ENCODE measurements at places on chromosomes 1 and 21.
A peak's percentile ranks its signal among the peaks of the same experiment; 100 is the strongest.

DNA sequence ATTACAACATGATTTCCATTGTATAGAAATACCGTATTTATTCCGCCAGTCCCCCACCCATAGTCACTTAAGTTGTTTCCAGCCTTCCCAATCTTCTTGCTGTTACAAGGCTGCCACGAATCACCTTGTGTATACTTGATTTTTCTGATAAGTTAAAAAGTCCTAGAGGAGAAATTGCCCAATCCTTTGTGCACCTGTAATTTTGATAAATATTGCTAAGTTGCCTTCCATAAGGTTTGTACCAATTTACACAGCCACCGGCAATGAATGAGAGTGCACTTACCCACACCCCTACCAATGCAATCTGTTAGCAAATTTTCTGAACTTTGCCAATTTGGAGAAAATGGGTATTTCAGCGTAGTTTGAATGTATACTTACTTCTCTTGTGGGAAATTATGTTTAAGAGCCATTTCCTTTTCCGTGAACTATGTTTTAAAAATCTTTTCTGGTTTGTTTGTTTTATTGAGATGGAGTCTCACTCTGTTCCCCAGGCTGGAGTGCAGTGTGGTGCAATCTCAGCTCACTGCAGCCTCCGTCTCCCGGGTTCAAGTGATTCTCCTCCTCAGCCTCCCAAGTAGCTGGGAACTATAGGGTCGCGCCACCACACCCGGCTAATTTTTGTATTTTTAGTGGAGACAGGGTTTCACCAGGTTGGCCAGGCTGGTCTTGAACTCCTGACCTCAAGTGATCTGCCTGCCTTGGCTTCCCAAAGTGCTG, 87.4 kb downstream of the DHRS3 start:
- DNase-seq: no peak

DNA sequence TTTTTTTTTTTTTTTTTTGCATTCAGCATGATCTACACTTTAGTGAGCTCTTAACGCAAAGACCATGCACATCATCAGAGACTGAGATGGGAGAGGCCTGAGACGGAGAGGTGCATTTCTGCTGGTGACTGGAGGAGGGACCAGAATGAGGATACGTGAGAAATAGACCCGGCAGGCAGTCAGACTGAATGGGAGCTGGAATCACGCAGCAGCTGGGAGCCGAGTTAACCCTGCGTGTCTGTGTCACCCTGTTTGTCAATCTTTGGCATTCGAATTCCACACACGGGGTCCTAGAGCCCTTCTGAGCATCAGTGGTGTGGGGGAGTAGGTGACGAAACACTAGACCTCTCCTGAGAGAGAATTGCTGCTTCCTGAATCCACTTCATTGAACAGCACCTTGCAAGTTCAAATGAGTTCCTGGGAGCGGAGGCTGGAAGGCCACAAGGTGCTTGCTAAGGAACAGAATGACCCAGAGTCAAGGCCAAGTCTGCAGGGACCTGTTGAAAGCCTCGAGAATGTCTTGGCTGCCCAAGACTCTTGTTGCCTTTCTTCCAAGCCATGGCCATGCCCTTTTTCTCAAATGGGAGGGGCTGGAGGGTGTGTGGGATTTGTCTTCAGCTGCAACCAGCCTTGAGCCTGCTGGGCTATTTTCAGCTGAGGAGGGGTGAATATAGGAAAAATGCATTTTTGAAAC, 123.3 kb downstream of the CNIH3 start:
- no peak for DNase-seq

GRCh38 chr1:958823-959730, at the start of gene NOC2L:
TSS of gene NOC2L (minus strand) at chr1:959256. CDS start at chr1:959240, 16 bp downstream.
- DNase-seq: peak; percentile 91

- DNase-seq: no peak
Measured at GRCh38 chr1:61011561-61012263, 70.6 kb upstream of the NFIA start.

GRCh38 chr1:196152086-196152485, 456.2 kb downstream of the KCNT2 start:
- no peak for DNase-seq

DNA sequence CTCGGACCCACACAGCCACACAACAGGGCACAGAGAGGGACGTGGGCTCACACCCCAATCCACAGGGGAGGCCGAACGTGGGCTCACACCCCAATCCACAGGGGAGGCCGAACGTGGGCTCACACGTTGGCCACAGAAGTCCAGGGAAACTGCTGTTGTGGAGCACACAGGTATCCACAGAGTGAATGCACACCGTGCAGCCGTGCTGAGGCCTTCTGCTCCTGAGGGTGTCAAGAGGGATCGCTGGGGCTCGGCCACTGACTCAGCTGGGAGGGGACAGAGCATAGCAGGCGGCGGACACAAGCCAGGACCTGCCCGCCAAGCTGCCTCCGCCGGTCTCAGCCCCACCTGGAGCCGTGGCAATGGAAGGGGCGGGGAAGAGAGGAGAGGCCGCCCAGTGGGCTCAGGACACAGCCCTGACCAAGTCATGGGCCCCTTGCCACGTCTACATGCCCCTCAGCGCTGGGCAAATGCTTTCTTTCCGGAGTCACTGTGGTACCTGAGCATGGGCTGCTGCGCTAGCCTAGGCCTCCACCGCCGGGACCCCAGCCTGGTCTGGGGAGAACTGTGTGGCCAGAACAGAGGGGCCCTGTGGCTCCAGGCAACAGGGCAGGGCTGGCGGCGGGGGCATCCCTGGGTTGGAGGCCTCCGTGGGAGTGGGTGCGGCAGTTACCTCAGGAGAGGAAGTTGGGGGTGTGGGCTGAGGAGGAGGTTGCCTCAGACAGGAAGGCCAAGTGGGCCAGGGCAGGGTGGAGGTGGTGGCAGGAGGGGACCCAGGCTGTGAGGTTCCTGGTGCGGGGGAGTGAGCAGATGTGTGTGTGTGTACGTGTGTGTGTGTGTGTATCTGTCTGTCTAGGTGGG, 1.2 kb downstream of the SYTL1 start:
- DNase-seq: peak; percentile 66

DNA sequence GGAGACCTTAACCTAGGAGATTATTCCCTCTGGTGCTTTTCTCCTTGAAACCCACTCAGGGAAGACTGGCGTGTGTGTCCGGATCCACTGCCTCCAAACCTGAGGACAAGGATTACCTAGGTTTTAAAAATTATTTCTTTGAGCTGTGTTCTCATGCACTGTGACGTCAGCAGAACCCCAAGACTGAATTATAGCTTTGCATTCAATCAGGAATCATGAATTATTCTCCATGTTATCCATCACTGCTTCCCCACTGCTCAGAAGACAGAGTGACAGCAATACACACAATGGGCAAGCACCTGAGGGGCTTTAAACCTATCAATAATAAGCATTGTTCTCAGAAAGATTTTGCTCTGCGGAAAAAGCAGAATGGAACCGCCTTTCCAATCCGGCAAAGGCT, 253.2 kb upstream of the FOXD3 start:
- DNase-seq: no peak

- DNase-seq: no peak
Measured at GRCh38 chr1:233060461-233060994, 110.1 kb downstream of the NTPCR start.

DNA sequence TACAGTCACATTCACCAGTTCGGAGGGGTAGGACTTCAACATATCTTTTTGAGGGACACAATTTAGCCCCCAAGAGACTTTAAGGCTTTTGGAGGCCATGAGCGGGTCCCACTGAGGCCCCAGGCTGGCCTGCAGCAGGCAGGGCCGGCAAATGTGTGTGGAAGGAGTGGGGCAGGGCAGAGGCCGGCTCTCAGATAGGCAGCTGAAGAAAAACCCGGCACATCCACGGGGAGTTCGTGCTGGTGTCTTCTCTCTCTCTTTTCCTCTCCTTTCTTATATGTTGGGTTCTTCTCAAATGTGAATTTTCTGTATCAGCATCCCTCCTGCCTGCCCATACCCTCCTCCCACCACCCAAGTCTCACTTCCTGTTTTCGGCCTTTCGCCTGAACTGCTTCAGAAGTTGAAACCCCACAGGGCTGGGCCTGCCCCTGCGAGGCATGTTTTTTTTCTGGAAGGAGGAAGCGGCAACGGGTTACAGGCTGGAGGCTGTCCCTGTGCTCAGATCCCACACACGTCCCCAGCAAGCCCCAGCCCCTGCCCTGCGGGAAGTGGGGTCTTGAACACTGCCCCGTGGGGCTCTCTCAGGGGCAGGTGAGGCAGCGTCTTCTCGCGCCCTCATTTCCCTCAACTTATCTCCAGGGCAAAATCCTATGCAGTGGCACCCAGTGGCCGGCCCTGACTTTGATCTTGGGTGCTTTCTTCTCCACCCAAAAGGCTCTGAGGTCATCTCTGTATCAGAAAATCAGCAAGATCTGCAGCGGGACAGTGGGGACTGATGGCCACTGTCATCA, 9.7 kb upstream of the UMODL1 start:
- DNase-seq: peak; percentile 79

DNA sequence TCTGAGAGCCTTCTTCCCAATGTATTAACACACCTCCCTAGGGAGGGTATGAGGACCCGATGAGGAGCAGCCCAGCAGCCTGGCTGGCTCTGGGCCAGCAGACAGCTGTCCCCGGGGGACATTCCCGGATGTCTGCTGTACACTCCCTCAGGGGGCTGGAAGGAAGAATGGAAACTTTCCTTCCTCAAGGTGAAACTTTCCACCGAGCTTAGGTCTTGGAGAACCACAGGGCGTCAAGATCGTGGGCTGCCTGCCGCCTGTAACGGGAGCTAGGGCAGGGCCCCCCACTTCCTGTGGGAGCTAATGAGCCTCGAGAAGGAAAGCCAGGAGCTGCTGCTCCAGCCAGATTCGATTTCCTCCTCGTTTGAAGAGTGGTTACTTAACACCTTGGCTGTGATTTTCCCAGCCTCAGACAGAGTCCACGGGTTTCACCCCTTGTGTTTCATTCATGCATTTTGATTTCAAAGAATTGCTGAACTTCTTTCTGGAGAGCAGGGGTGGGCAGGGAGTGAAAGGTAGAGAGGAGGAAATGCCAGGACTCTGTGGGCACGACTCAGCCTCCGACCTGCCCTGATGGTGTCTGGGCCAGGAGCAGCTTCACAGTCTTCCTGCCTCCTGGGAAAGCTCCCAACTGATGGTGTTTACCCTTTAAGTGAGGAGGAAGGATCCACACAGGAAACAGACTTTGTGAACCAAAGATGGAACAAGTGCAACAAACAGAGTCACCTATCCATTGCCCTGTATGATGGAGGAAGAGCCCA, 29.7 kb downstream of the UBE2T start:
- no peak for DNase-seq

GRCh38 chr1:203001986-203002385, 5.2 kb upstream of the TMEM183A start:
- DNase-seq: no peak

DNA sequence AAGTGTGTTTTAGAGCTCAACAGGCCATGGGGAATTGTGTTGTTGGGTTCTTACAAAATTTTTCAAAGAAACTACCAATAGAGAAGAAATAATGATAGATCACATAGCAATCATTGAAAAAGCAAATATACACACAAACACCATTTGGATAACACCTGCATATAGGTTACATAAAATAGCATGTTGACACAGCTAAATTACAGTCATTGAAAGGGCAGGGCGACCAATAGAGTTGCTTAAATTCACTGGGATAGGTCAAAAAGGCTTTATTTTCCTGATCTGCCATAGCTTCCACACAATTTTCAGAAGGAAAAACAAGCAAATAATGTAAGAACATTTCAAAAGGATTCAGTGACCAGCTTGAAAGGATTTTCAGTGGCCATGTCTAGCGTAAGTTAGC, 57.9 kb upstream of the FGGY start:
- DNase-seq: no peak

DNA sequence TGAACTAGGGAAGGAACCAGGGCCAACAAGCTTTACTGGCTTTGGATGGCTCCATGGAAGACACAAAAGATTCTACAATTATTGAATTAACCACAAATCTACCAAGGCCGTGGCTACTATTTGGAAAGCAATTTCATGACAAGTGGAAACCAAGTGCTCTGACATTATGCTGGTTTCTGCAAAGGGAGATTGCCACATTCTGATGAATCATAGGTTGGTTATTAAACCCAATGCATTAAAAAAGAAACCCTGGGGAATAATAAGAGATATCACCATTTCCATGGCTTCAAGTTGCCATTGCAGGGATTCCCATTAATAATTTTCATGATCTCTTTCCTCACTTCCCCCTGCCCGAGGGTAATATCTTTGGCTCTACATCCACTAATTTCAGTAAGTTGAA, 359.2 kb upstream of the NCAM2 start:
- no peak for DNase-seq

DNA sequence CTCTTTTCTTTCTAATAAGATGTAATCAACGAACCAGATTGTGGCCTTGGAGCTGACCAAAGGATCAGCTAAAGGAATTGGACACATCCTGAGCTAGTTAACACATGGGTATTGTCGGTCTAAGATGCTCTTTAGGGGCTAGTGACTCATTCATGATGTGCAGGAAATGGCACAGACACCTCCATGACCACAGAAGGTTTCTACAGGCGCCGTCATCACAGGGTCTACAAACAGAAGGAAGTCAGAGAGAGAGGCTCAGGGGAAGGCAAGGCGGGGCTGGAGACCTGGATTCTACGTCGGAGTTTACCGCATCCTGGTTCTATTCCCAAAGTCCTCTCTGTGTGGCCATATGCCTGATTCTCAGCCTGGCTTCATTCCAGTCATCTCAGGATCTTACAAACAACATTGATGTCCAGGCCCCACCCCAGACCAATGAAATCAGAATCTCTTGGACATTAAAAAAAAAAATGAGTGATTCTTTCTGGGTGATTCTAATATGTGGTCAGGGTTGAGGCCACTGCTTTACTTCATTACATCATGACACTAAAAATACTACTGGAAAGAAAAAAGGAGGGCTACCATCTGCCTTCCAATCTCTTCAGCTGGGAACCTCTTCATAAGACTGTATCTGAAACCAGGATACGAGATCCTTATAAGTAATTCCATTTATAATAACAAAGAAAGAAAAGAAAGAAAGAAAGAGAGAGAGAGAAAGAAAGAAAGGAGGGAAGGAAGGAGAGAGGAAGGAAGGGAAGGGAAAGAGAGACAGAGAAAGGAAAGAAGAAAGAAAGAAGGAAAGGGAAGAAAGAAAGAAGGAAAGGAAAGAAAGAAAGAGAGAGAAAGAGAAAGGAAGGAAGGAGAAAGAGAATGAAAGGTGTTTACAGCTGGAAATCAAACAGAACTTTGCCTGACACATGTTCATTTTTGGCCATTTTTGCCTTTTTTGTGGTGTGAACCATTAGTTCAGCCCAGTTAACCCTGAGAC, 11.6 kb upstream of the KCNJ15 start:
- peak; percentile 45 for DNase-seq

DNA sequence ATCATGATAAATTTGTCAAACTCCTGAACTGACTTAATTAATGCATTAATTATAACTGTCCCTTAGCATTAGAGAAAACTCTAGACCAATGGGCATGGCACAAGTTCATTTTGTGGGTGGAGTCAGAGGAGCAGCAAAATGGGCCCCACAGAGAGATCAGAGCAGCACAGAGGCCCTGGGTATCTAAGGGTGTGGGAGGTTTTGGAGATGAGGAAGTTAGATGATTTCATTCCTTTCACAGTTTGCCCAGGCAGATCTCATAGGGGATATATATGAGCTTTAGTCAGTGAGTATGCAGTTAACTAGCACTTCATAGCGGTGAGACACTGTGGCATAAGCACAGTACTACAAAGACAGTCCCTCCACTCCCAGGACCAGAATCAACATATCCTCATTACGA, 117.3 kb downstream of the MAB21L3 start:
- no peak for DNase-seq

Data from GM06990 (cell line).